NCI-H2171 treated with DMSO at 0.1 percent for 48 hours (cell line): ENCODE measurements at places on chromosomes 12 and 14.

DNA sequence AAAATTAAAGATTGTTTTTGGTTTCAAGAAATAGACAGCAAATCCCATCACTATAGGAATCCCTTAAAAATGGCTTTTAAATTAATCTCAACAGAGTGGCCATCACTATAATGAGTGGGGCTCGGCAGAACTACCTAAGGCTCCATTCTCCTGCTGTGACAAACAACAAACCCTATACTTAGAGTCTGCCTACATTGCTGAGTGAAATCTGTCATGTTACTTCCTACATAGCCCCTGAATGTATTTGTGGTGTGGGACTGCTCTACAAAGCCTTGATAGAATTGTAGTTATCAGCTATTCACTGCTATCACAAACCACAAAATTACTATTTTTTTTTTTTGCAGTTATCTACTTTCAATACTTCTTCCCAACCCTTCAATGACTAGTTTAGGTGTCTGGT is 538.7 kb upstream of the ATXN7L3B start:
- no peak for DNase-seq

- DNase-seq, result no peak
Measured at GRCh38 chr12:6954316-6955107, 3.4 kb downstream of the PTPN6 start.

- DNase-seq, result no peak
Measured at GRCh38 chr12:71142016-71142415, 15.8 kb downstream of the TSPAN8 start.

- no peak for DNase-seq
Measured at GRCh38 chr12:59023861-59024424, 103.6 kb upstream of the LRIG3 start.

GRCh38 chr12:73950507-73950906 is 587.1 kb upstream of the ATXN7L3B start:
- no peak for DNase-seq

- DNase-seq, result no peak
Measured at GRCh38 chr12:121792607-121793439, 665 bp downstream of the RHOF start.

DNA sequence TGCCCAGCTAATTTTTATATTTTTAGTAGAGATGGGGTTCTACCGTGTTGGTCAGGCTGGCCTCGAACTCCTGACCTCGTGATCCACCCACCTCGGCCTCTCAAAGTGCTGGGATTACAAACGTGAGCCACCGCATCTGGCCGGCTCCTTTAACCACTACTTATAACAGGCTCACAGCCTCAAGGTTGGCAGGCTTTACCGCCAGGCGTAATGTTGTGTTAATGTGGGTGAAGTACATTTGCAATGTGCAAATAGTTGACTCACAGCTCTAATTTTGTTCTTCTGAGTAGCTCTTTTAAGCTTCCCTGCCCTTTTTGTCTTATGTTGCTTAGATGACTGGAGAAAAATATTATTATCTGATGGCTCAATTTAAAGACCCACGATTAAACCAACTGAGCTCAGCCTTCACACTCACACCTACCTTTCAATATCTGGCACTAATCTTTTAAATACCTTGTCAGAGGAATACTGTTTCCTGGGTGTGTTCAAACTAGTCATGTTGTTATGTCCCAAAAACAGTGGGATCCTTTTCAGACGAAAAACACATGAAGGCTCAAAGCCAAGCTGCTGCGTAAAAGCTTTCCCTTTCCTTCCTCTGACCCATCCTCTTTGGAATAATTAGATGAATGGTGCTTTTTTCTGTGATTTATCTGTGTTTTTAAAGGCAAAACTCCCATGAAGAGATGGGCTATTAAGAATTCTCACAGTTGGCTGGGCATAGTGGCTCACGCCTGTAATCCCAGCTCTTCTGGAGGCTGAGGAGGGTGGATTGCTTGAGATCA is 57.2 kb upstream of the USP44 start:
- DNase-seq, result no peak

DNA sequence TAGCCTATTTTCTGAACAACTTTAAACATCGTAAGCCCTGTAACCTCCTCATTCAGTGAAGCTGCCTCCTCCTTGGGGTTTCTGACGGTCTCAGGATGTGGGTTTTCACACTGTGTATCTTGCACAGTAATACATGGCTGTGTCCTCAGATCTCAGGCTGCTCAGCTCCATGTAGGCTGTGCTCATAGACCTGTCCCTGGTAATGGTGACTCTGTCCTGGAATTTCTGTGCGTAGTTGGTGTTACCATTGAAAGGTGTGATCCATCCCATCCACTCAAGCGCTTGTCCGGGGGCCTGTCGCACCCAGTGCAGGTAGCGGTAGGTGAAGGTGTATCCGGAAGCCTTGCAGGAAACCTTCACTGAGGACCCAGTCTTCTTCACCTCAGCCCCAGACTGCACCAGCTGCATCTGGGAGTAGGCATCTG is 980.5 kb downstream of the TMEM121 start:
- DNase-seq, result no peak

DNA sequence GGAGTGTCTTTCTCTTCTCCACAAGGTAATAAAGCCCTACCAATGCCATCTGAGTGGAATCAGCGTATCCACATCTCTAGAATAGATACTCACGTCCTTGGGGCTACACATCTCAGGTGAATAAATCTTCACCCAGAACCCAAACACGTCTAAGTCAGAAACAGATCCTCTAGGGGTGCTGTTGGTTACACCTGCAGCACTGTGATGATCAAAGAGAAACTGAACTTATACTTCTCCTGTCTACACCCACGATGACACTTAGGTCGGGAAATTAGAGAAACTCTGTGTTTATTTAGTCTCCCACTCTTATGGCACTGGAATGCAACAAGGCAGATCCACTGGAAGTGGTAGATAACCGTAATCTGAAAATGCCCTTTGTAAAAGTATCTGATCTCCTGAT is 46.2 kb downstream of the WIF1 start:
- DNase-seq, result peak; percentile 7

GRCh38 chr14:33800735-33801163 is 150.1 kb downstream of the EGLN3 start:
- DNase-seq, result no peak

- no peak for DNase-seq
Measured at GRCh38 chr12:101927999-101928398, 50.6 kb downstream of the DRAM1 start.

DNA sequence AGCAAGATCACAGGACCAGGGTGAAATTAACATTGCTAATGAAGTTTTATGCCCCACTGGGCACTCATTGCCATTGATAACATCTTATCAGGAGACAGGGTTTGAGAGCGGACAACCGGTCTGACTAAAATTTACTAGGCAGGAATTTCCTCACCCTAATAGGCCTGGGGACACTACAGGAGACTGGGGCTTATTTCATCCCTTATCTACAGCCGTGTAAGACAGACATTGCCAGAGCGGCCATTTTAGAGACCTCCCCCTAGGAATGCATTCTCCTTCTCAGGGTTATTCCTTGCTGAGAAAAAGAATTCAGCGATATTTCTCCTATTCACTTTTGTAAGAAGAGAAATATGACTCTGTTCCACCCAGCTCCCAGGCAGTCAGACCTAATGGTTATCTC is 8.3 kb downstream of the OR4K17 start:
- DNase-seq, result peak; percentile 22

- no peak for DNase-seq
Measured at GRCh38 chr14:29388571-29388970, 539.1 kb downstream of the PRKD1 start.

DNA sequence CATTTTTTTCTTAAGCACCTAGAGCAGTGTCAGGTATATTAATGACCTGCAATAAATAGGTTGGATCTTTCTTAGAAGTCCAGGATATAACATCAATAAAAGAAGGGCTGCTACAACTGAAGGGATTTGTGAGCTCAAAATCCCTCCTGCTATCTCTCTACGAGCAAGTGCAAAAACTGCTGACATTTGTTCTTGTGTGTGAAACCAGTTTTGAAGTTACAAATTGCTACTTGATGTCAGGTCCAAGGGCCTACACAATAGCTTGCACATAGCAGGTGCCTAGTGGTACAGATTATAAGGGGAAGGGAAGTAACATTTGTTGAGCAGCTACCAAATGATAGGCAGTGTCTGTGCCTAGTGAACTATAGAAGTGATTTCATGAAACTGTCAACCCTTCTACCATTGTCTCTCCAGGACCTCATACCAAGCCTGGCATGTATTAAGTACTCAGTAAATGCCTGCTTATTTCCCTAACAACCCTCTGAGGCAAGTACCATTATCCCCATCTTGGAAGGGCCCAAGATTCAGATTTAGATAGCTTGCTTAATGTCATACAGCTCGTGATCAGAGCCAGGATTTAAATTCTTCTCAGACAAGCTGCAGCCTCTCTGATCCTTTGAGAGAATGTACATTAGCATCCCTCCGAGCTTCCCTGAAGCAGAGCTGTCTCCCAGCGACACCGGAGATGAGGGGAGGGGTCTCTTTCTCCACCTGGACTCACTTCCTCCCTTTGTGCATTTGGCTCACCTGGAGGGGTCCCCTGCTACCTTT is 300.3 kb downstream of the ZFP36L1 start:
- no peak for DNase-seq
